Small intestine (tissue), 16 donors: ENCODE measurements at places on chromosomes 2 and 18. TPM values are rescaled to one million over a fixed set of nuclear protein-coding genes. Genes with fewer than 3 reads are reported as not detected.

CFAP65 gene
- 0.06 TPM for polyA plus RNA-seq

CNGA3 gene
- 0.22 TPM for polyA plus RNA-seq

DSG1 gene
- not detected for polyA plus RNA-seq

TUBB8B gene
- not detected for polyA plus RNA-seq

DNA sequence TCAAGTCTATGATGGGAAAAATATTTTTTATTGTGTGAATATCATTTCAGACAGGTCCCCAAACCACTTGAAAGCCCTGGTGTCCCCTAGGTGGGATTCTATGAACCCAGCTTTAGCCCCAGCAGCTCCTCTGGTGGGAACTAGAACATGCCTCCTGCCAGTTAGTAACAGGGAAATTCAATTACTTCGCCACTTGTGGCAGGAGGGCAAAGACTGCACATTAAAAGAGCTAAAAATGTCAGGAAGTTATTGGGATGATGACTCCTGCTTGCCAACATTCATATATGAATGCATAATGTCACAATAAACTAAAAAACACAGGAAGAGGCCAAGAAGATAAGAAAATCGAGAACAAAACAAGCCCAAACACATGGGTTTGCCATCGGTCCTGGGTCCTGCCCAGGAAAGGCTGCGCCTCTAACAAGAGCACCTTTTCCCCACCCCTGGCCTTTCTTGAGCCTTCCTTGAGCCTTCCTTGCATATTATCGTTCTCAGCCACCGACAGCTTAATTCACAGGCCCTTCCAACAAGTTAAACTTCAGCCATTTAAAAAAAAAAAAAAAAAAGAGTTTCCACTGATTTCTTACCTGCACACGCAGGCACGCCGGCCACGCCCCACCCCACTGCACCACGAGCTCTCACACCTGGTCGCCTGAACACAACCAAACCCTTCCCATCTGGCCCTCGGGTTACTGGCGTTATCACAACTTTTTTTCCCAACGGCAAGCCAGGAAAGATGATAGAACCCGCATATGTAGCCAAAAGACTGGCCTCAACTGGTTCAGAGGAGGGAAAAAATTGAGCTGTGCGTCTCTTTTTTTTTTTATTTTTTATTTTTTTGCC lies 23.4 kb downstream of the BCL11A start:
- peak; percentile 84 for DNase-seq
- H3K27ac ChIP-seq: peak overlapping the region; percentile 52
- peaks cover 24% of the 10 kb centered on the region for H3K36me3 ChIP-seq
- peaks cover 6% of the 10 kb centered on the region for H3K4me1 ChIP-seq

DNA sequence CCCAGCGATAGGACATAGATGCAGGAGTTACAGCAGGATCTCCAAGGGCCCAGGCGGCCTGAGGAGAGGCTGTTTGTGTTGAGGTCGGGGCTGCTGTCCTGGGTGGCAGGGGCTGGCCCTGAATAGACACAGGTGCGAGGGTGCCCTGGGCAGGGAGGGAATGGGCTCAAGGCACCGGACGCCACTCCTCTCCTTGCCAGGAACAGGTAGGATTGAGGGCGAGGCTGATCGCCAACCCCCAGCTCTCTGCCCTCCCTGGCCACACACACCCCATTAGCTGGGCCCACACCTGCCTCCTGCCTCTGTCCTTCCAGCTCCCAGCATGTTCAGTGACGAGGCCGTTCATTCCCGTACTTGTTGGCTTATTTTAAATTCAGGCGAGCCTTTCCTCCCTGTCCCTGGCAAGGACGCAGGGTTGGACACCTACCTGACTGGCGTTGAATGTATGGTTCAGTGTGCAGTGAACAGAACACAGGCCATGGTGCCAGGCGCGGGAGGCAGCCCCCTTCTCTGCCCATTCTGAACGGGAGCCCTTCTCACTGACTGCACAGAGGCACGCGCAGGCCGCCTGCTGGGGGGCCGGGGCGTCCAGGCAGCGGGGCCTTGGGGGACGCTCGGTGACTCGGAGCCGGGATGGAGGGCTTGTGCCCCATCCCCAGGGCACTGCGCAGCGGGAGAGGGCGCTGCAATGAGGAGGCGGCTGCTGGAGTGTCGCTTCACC lies 41.3 kb upstream of the SNED1 start:
- no peaks in the 10 kb centered on the region for H3K36me3 ChIP-seq
- no peak overlapping the region for H3K4me3 ChIP-seq
- H3K4me1 ChIP-seq: peaks cover 29% of the 10 kb centered on the region
- no peak for DNase-seq

DNA sequence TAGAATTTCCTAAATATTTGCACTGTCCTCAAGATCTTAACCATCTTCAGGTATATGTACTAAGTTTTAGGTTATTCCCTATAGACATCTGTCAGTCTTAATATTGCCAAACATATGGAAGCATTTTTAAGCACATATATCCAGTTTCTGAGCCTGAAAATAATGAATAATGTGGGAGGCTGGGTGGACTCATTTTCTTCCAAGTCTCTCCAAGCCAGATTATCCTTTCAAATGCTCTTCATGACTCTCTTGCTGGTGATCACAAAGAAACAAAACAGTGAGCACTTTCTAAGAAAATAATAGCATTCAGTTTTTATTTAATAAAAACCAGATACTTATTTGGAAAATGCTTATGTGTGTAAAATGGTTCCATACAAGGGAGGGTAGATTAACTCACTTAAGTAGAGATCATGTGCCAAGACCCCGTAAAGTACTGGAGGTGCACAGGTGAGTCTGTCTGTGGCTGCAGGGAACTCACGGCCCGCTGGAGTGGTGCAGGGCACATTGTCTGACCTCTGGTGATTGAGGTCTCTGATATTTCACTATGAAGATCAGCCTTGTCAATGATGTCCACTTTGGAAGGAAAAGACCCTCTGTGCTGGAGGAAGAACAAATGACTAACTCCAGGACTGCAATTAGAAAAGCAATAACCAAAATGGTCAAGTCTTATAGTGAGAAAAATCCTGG lies 161.6 kb downstream of the TMEM18 start:
- H3K4me1 ChIP-seq: no peaks in the 10 kb centered on the region
- H3K27ac ChIP-seq: no peak overlapping the region
- DNase-seq: no peak
- H3K27me3 ChIP-seq: peaks cover 2% of the 10 kb centered on the region
- H3K36me3 ChIP-seq: no peaks in the 10 kb centered on the region

- DNase-seq: no peak
- no peak overlapping the region for H3K4me3 ChIP-seq
- no peaks in the 10 kb centered on the region for H3K4me1 ChIP-seq
- no peaks in the 10 kb centered on the region for H3K36me3 ChIP-seq
- H3K27ac ChIP-seq: no peak overlapping the region
Measured at GRCh38 chr2:240326246-240326645, 109.2 kb upstream of the GPC1 start.

- H3K27me3 ChIP-seq: no peaks in the 10 kb centered on the region
- no peaks in the 10 kb centered on the region for H3K36me3 ChIP-seq
- H3K27ac ChIP-seq: no peak overlapping the region
- no peak for DNase-seq
- no peak overlapping the region for H3K4me3 ChIP-seq
Measured at GRCh38 chr2:65159906-65160305, 30.0 kb upstream of the RAB1A start.

GRCh38 chr2:118902266-118903028 lies 39.5 kb upstream of the MARCO start:
- H3K4me1 ChIP-seq: no peaks in the 10 kb centered on the region
- no peak for DNase-seq
- H3K27me3 ChIP-seq: no peaks in the 10 kb centered on the region
- H3K4me3 ChIP-seq: no peak overlapping the region
- no peaks in the 10 kb centered on the region for H3K36me3 ChIP-seq
- no peak overlapping the region for H3K27ac ChIP-seq

GRCh38 chr2:50018292-50018691 lies 864.0 kb upstream of the FSHR start:
- no peaks in the 10 kb centered on the region for H3K36me3 ChIP-seq

- DNase-seq: peak; percentile 63
- no peaks in the 10 kb centered on the region for H3K27me3 ChIP-seq
- no peak overlapping the region for H3K27ac ChIP-seq
- no peak overlapping the region for H3K4me3 ChIP-seq
- H3K4me1 ChIP-seq: no peaks in the 10 kb centered on the region
Measured at GRCh38 chr18:50240080-50240563, 26.2 kb downstream of the CFAP53 start.

GRCh38 chr2:197078535-197078934 lies 152.0 kb upstream of the PGAP1 start:
- no peak overlapping the region for H3K27ac ChIP-seq
- no peaks in the 10 kb centered on the region for H3K4me1 ChIP-seq
- H3K27me3 ChIP-seq: no peaks in the 10 kb centered on the region
